Hypothalamus (tissue), 51 donors: ENCODE measurements at places on chromosomes 16 and 17.

DNA sequence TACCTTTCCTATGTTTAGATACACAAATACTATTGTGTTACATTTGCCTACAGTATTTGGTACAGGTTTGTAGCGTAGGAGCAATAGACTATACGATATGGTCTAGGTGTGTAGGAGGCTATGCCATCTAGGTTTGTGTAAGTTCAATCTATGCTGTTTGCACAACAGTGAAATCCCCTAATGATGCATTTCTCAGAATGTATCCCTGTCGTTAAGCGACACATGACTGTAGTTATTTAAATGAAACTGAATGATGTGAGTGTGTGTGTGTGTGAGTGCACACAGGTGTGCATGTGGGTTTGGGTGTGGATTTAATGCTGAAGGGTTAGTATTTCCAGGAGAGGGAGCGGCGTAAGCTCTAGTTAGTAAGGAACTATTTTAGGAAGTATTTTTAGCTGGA, 34.6 kb upstream of the SMIM36 start:
- DNase-seq = no peak

- no peak for DNase-seq
Measured at GRCh38 chr17:76560877-76561221, 21.0 kb downstream of the PRCD start.

DNA sequence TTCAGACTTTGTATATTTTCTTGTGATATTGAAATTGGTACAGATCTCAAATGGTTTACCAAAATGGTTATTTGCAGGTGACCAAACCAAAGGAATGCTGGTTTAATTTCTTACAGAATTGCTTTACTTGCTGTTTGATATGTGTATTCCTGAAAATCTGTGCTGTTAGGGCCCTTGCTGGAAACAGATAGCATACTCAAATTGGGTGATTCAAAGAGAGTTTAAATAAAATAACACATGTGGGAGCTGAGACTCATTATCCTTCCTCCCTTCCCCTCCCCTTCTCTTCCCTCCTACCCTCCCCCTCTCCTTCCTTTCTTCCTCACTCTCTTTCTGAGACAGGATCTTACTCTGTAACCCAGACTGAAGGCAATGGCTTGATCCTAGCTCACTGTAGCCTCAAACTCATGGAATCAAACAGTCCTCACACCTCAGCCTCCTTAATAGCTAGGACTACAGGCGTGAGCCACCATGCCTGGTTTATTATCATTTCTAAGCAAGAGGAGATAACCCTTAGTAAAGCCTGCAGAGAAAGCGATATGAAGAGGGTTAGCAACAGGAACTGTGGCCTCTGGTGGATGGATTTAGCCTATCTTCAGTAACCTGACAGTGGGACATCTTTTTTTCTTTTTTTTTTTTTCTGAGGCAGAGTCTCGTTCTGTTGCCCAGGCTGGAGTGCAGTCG, 141.9 kb downstream of the BCAS3 start:
- DNase-seq = no peak

DNA sequence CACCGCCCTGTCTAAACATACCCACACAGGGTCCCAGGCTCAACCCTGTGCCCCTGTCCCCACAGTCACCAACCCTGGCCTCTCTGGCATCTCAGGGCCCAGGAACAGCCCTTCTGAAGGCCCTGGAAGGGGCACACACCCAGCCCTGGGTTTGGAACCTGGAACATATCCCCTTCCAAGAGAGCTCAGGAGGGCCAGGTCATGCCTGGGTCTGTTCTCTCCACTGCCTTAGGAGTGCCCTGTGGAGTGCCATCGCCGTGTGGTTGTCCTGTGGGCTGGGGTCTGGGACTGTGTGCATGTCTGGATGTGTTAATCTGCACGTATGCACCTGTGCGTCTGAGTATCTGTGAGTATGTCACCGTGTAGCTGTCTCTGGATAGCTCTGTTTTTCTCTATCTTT, 45.2 kb upstream of the ACSM2B start:
- no peak for DNase-seq

DNA sequence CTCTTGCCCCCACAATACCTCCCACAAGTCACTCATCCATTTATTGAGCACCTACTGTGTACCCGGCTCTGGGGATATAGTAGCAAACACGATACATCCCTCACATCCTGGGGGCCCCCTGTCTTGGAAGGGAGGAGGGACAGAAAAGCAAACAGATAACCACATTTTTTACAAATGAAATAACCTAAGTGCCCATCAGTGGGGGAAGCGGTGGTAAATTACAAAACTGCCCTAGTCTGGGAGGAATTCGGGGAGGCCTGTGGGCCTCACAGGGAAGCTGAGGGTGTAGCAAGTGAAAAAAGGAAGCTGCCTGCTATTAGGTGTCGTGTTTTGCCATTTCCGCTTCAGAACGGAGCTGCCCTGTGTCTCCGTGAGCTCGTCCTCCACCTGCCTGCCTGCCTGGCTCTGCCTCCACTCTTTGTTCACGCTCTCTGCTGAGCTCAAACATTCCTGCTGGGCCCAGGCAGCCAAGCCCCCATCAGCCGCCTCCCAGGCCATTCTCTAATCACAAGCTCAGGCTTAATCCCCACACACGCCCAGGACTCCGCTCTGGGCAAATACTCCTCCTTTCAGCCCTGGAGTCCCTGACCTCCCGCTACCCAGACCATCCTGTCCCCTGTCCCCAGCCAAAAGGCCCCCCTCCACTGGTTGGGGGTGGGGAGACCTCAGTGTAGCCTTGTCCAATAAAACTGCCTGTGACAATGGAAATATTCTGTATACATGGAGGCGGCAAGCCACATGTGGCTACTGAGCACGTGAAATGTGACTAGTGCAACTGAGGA, 10.2 kb upstream of the SEC14L5 start:
- DNase-seq = no peak

GRCh38 chr17:1487939-1488825, 4.3 kb downstream of the MYO1C start:
- DNase-seq = peak; percentile 60

DNA sequence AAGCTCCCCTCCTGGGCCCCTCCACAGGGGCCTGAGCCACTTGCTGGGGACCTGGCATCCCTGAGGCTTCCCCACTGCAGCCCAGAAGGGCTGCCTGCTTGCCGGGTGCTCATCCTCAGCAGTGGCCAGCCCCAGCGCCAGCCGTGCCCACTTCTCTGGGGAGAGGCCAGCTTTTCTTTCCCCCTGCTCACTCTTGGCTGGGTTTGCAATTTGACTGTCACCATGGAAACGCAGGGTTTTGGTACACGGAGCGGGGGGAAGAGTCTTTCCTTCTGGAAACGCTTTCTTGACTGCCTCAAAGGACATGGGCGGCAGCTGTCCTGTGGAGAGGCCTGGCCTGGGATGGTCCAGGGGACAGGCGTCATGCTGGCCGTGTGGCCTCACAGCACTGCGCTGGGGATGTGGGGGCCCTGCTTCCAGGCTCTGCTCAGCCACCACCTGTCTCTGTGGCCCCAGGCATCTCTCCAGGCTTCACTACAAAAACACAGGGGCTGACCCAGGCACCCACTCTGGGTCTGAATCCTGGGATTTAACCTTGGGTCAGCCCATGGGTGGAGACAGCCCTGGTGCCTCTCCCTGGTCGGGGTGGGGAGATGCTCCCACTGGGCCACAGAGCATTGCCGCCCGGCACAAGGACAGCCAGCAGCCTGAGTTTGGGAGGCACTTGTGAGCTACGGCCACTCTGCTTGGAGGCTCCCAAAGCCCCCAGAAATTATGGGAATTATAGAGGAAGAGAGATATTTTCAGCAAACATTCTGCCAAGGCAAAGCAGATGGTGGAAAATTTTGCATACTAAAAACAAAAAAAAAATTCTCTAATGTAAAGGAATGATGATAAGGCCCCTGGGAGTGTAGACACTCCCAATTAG, 45.9 kb upstream of the DOC2B start:
- peak; percentile 53 for DNase-seq

DNA sequence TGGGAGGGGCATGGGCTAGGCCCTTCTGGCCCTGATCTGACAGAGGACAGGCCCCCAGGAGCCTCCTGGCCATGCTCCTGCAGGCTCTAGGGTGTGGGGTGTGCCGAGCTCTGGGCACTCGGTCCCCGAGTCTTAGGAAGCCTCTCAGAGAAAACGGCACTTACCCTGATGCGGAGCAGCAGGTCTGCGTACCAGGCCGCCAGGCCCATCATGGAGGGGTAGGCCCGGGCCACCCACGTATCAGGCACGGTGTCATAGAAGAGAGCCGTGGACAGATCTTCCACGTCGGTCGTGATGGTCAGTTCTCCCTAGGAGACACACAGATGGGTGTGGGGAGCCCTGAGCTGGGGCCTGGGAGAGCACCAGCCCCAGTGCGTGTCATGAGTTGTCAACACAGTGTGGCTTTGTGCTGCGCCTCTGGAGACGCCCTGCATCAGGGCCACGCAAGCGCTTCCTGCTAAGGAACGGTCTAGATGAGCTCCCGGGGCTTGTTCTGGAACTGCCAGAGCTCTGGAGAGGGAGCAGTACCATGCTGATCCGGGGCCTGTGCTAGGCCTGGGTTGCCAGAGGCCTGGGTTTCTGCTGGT, 47.9 kb downstream of the PGS1 start:
- no peak for DNase-seq
